Fibroblast of gingiva (primary cell): ENCODE measurements at places on chromosomes 7 and 10.
A peak's percentile ranks its signal among the peaks of the same experiment; 100 is the strongest.

DNA sequence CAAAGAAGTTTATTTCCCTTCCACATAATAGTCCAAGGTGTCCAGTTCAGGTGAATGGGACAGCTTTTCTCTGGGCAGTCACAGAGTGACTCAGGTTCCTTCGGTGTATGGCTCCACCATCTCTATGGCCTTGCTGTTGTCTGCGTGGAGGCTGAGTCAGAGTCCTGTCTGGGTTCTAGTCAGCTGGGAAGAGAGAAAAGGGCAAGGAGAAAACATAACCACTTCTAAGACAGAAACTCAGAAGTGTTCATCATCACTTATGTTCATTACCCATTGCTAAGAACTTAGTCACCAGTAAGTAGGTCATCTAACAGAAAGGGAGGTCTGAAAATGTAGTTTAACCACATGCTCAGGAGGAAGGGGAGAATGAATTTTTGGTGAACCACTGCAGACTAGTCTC, 32.4 kb upstream of the CCDC7 start:
- peak; percentile 21 for DNase-seq

DNA sequence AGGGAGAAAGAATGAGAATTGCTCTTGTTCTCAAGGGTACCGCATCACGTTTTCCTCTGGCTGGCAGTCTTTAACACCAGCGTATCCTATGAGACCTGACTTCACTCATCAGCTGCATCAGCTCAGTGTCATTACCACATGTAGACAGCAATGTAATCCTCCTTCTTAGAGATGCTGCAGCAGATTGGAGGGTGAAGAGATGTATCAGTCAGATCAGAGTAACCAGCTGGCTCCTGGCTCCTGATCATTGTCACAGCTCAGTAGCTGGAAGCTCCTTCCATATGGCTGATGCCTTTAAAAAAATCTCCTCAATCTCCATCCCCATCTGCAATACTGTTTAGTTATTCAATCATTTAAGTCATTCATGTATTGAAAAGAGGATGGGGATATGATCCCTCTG, 39.7 kb upstream of the EPHB6 start:
- no peak for DNase-seq

DNA sequence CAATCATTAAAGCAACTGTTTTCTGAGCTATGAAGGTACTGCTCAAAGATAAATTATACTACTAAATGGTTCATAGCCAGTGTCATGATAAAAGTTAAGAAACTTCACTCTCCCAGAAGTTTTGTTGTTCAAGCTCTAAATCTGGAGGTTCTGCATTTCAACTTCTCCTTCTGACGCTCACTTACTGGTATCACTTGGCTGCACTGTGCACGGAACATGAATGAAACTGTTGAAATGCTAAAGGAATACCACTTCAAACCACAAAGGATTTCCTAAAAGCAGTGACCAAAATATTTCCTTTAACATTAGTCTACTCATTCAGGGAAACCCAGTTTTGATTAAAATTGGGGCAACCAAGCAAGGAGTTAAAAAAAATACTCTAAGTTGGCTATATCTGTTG, 93.6 kb downstream of the UBE2H start:
- peak; percentile 64 for DNase-seq

- no peak for DNase-seq
Measured at GRCh38 chr7:8515640-8516185, 82.3 kb downstream of the NXPH1 start.

DNA sequence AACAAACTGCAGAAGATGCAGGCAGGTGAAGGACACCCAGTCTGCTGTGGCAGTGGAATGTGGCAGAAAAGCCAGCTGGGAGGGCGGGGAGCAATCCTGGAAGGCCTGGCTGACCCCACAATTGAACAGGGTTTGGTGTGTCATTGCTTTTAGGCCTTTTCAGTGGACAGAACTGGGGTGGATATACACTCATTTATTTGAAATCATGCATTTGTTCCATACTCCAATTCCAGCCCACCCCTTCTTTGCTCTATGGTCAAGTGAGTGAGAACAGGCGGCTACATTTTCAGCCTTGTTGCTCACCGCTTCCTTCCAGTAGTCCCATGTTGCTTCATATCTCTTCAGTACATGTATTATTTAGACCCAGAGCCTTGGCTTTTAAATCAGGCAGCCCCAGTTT, 39.8 kb downstream of the PTPN12 start:
- DNase-seq, result no peak

DNA sequence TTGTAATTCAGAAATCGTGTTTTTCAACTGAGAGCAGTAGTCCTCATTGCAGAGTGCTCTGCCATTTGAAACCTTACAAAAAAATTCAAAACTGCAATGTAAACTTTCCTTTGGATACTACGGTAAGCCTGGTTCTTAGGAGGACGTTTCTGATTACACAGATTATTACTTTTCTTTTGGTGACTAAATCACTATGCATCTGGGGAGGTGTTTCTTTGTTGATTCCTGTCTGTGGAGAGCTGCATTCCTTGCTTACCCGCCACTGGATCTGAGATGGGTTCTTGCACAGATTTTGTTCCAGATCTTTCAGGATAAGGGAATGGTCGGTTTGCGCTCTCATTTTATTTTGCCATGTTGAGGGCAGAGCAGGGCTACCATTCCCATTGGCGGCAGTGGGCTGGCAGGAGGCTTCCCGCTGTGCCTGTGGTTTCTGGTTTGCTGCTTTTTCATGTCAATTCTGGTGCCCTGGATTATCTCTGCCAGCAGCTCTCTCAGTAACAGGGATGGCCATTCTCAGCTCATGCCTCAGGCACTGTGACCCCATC, 485.1 kb downstream of the GLRX3 start:
- DNase-seq, result no peak

GRCh38 chr10:49572594-49573114, 33.7 kb upstream of the ERCC6 start:
- DNase-seq, result no peak

DNA sequence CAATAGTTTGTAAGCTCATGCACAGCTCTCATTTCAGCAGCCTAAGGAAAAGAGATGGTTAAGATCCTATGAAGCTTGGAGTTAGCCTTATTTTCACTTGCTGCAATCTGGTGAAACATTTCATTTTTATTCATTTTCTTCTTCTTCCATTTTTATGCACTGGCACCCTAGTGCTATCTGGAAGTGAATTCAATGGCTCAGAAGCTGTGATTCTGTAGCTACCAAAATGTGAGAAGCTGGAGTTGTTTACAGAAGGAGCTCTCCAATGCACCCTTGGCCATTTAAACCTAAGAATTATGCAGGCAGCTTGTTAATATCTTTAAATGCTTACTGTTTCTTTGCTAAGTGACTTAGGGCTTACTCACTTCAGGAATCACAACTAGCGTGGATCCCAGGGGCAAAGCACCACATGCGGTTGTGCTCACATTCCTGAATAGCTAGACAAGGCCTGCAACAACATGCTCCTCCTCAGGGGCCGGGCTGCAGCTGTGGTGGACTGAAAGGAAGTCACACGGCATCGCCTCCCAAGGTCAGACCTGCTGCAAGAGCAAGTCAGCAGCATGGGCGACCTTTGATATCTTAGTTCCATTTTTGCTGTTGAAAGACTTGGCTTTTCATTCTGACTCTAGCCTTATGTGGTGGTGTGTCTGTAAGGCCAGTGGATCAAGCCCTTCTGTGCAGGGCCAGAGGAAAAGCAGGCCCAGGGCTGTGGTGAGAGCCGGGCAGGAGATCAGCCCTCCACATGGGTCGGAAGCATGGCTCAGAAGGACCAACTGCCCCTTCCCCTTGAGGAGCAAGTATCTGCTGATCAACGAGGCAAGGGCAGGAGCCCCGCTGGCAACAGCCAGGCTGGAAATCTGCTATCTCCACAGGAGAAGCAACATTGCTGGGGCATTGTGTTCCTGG, 91.9 kb upstream of the MBL2 start:
- DNase-seq, result no peak

- no peak for DNase-seq
Measured at GRCh38 chr10:66844176-66844942, 81.5 kb upstream of the LRRTM3 start.

DNA sequence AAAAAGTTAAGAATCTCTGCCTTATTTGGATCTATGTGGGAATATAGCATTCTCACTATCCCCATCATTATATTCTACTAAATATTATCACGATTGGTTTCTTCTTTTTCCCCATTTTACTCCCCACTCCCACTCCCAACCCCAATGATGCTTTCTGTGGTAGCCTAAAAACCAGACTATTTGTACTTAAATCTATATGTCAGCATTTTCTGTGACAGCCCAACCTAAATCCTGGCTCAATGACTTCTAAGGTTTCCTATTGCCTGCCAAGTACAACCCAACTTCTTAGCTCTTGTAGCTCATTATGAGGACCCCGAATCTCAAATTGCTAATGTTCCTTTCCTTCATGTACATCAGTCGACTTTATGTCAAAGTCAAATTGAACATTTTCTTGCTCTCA, 598.6 kb downstream of the XPNPEP1 start:
- no peak for DNase-seq

DNA sequence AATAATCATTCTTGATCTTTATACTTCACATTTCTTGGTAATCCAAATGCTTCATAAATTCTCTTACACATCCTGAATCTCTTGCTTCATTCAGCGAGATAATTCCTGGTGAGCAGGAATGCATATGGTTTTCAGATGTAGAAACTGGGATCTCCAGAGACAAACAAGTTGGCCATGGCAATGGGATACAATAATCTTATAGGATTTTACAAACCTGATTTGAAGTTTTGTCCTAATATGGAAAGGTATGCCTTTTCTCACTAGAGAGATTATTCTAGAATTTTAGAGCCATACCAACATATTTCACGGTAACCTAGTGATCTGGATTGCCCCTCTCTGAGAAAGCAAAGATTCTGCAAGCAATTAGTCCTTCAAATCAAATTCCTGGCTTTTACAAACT, 13.1 kb upstream of the TRDMT1 start:
- DNase-seq, result peak; percentile 73

DNA sequence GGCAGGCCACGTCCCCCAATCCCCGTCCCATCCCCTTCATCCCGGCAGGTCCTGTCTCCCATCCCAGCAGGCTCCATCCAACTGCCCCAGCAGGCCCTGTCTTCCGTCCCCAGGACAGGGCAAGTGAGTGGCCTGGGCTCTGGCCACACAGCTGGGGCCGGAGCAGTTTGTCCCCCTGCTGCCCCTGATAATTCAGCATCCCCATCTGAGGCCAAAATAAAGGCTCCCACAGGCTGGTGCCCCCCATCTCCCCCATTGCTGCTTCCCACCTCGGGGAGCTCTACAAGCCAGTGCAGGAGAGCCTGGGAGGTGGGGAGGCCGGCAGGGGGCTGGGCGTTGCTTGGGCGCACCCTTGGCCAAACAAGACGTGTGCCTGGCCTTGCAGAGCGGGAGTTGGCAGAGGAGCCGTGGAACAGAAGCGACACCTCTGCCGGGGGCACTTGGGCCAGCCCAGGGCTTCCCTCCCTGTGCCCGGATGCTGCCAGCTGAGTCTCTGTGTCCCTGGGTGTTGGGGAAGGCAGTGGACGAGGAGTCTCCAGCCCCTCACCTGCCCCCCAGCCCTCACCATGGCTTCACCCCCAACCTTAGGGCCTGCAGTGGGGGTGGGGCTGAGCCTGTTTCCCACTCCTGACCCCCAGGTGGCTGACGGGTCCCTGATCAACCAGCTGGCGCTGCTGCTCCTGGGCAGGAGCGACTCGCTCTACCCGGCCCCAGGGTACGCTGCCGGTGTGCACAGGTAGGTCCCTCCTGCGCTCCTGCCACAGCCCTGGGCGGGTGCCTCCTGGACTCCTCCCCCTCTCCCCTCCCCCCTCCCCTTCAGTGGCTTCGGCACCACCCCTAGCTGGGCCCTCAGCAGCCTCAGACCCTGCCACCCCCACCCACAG, 14.0 kb downstream of the AP5Z1 start:
- DNase-seq, result no peak

DNA sequence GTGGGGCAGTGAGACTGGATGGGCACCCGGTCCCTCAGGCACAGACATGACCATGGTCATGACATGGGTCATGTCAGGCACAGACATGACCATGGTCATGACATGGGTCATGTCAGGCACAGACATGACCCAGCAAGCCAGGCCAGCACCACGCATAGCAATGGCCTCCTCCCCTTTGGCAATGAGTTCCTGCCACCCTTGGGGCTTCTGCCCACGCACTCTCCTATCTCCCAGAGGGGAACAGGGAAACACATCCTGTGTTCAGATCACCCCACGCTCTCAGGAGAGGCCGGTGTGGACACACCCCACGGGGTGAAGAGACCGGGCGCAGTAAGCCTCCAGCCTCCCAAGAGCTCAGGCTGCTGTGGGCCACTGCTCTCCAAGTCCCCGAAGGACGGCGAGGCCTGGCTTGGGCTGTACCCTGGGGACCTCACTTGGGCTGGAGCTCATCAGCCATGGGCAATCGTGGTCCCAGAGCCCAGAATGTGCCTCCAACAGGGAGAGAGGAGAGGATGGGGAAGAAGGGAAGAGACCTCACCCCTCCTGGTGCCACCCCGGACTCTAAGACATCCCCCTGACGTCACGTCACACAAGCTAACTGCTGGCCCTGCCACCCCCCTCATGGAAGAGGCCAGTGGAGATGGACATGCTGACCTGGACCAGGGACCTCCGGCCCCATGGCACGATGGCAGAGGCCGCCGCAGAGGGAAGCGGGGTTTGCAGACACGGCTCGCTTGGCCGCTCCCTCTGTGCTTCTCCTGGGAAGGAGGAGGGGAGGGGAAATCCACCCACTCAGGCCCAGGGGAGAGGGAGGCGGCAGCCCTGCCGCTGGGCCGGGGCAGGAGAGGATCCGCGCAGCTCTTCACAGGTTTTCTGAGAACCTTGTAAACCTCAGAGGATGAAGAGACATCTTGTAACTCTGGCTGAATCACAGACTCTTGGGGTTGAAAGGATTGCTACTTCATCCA, 269.6 kb downstream of the ELFN1 start:
- DNase-seq, result no peak

GRCh38 chr10:61465901-61466632, 12.9 kb upstream of the TMEM26 start:
- peak; percentile 4 for DNase-seq

DNA sequence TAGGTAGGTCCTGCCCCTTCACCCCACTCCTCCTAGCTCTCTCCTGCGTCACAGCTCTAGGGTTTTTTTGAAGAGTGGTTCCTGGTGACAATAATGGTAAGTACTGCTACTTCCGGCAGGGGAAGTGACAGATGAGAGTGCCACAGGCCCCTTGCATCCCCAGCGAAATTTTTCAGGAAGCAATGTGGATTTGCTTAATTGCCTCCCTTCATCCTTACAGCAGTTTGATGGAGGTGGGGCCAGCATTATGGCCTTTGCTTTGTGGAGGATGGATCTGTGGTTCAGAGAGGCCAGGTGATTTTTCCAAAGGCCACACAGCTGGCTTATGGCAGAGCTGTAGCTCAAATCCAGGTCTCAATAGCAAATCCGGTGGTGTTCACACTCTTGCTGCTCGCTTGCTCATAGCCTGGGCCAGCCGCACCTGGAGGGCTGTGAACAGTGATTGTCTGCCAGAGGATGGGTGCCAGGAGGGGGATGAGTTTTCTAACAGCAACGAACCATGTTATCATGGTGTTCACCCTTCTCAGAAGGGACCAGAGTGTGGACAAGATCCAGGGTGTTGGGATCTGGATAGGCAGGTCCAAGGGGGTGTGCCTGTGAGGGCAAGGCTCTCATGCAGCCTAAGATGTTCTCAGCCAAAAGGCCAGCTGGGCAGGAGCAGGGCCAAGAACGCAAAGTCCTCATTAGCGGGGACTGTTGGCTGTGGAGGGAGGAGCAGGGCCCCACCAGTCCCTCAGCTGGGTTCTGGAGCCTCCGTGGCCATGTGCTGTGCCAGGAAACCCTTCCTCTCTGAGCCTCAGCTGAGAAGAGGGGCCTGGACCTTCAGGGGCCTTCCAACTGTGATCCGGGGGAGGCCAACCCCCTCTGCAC, 89.0 kb downstream of the EMX2 start:
- no peak for DNase-seq

GRCh38 chr10:5036511-5036910, 32.9 kb upstream of the AKR1C2 start:
- DNase-seq, result no peak

- DNase-seq, result no peak
Measured at GRCh38 chr10:667096-667495, 22.4 kb downstream of the DIP2C start.
